ENCODE measurements at places on chromosomes 11 and 22.

- no peak for DNase-seq
Observed at GRCh38 chr11:27158456-27159334, 118.1 kb downstream of the BBOX1 start.

GRCh38 chr11:121372671-121373429 is 79.3 kb upstream of the SORL1 start:
- no peak for DNase-seq

DNA sequence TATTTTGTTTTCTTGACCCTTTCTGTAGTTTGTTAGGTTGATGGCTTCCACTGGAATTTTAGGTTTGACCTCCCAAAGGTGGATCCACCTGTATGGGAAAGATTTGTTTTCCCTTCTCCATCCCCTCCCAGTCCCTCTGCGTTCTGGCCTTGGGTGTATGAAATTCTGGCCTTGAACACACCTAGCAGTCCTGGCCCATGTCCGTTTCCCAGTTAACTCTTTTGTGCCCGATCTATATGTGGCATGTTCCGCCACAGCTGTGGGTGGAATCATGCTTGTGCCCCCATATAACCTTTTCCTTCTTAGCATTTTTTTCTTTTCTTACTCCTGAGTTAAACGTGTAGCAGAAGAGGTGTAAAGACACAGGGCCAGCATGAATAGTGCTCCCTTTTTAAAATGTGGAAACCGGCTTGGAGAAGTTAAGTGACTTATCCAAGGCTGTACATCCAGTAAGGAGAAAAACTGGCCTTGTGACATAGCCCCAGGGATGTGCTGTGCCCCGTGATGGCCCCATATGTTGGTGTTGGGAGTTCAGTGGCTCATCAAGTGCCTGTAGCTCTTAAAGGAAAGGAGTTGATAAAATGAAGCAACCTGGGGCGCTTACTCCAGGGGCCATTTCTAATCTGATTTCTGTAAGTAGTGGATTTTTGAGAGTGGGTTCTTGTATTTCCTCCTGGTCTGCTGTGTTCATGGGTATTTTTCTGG is 39.3 kb downstream of the ZNRF3 start:
- no peak for DNase-seq

- DNase-seq, result no peak
Observed at GRCh38 chr22:32775957-32776356, 25.5 kb upstream of the TIMP3 start.

GRCh38 chr11:19116276-19116970 is 545 bp upstream of the ZDHHC13 start:
- no peak for DNase-seq

DNA sequence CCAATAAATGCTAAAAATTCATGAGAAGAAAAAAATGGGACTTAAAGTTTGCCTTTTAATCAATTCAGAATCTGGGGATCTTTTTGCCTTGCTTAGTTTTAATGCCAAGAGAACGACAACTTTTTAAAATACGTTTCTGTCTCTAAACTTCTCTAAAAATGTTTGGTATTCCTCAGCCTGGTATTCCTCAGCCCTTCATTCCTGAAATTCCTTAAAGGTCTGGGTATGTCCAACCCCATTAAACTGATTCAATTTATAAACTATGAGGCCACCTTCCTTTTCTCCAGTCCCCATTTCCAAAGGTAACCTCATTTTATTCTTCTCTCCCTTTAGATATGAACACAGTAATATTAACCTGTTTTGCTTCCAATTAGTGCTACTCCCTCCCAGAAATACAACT is 16.6 kb downstream of the POLA2 start:
- DNase-seq, result no peak

- DNase-seq, result no peak
Observed at GRCh38 chr11:115760461-115761320, 256.5 kb upstream of the CADM1 start.

GRCh38 chr11:88357323-88358039 is 19.9 kb upstream of the CTSC start:
- no peak for DNase-seq

- no peak for DNase-seq
Observed at GRCh38 chr22:24416611-24417010, 10.8 kb upstream of the ADORA2A start.

GRCh38 chr11:57804466-57804865 is 42.9 kb downstream of the CTNND1 start:
- no peak for DNase-seq

DNA sequence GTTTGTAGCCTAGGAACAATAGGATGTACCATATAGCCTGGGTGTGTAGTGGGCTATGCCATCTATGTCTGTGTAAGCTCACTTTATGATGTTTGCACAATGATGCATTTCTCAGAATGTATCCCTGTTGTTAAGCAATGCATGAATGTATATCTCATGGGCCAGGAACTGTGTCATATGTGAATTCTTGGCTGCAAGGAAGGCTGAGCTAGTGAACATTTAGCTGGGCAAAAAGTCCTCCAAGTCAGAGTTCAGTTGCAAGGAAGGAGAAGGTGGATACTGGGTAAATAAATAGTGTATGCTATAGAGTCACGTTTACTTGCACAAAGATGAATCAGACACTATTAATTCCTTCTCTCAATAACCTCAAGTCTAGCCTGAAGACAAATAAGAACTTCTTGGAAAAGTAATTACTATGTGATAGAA is 136.1 kb downstream of the EHF start:
- DNase-seq, result no peak

- DNase-seq, result no peak
Observed at GRCh38 chr11:115501502-115501892, 2.7 kb downstream of the CADM1 start.

DNA sequence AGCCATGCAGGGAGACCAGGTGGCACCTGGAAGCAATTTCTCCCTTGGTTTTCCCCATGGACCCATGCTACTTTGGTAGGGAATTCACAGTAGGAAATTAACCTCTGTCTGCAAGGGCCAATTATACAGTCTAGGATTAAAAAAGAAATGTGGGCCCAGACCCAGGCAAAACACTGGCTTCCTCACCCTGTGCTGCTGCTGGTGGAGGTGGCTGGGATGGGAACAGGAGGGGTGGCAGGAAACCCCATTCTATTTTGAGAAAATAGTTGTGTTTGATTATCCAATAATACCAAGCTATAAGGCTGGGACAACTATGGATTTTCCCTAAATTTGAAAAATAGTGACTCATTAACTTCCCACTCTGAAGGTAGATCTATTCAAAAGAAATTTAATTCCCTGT is 417.0 kb upstream of the NARS2 start:
- DNase-seq, result no peak

- no peak for DNase-seq
Observed at GRCh38 chr22:28882545-28882877, 861 bp upstream of the ZNRF3 start.

DNA sequence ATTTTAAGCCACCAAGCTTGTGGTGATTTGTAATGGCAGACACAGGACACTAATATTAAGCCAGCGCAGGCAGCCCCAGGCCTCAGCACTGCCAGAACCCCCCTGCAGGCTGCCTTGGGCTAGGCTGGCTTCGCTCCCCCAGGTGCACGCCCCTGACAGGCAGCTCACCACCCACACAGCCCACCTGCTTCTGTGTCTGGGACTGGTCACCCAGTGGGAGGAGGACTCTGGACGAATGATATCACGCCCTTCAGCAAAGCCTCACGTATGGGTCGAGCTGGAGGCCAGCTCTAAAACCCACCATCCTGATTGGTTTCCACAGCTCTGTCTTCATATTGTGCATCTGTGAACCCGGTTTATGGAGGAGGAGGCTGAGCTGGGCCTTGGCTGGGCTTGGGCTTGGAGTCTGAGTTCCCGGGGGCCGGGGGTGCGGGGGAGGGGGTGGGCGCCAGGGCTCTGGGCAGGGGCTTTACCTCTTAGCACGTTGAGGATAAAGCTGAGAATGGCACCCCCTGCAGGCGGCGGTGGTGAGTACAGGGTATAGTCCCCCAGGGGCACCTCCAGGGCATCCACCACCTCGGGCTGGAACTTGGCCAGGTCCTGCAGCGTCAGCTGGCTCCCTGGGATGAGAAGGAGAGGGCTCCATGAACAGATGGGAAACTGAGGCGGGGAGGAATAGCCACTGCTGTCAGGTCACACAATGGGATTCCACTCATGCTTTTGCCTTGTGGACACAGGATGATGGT is 13.8 kb downstream of the GGT5 start:
- peak; percentile 50 for DNase-seq

GRCh38 chr22:40436505-40437431 is 66.4 kb downstream of the SGSM3 start:
- no peak for DNase-seq

DNA sequence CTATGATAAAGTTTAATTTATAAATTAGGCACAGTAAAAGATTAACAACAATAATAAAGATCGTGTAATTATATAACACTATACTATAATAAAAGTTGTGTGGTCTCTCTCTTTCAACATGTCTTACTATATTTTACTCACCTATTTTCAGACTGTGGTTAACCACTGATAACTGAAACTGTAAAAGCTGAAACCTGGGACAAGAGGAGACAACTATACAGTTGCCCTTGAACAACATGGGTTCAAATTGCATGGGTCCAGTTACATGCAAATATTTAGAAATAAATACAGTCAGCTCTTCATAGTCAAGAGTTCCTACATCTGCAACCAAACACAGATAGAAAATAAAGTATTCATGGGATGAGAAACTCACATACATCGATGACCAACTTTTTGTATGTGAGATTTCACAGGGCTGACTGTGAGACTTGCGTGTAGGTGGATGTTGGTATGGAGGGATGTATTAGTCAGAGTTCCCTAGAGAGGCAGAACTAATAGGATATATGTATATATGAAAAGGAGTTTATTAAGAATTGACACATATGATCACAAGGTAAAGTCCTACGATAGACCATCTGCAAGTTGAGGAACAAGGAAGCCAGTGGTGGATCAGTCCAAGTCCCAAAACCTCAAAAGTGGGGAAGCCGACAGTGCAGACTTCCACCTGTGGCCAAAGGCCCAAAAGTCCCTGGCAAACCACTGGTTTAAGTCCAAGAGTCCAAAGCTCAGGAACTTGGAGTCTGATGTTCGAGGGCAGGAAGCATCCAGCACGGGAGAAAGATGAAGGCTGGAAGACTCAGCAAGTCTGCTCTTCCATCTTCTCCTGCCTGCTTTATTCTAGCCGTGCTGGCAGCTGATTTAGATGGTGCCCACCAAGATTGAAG is 359.5 kb downstream of the INSC start:
- DNase-seq, result no peak

- DNase-seq, result peak; percentile 18
Observed at GRCh38 chr11:12110714-12111548, 541 bp downstream of the MICAL2 start.

GRCh38 chr22:24376002-24376401 is 51.4 kb upstream of the ADORA2A start:
- DNase-seq, result no peak

GRCh38 chr11:133497477-133498140 is 34.7 kb downstream of the OPCML start:
- DNase-seq, result no peak

- no peak for DNase-seq
Observed at GRCh38 chr22:44894321-44894720, 115.5 kb downstream of the PHF21B start.

DNA sequence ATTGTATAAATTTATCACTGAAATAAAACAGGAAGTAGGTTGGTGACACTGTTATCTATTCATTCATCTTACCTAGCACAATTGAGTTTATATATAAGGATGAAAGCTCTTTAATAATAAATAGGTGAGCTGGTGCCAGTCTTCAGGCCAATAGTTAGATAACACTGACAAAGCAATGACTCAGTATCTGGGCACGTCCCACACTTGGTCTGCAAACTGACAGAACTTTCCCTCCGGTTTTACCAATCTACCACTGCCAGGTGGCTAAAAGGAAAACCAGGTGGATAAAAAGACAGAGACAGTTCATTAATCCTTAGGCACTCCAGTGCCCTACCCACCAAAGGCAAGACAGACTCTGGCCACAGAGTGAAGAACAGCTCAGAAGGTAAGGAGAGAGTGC is 17.6 kb downstream of the DDB1 start:
- DNase-seq, result no peak

- no peak for DNase-seq
Observed at GRCh38 chr11:101241160-101241795, 111.7 kb upstream of the PGR start.

GRCh38 chr11:47961383-47961782 is 19.0 kb upstream of the PTPRJ start:
- no peak for DNase-seq

GRCh38 chr11:46264030-46264429 is 13.4 kb upstream of the CREB3L1 start:
- DNase-seq, result no peak

GRCh38 chr11:126604461-126604860 is 249.0 kb downstream of the ST3GAL4 start:
- DNase-seq, result no peak

GRCh38 chr11:35933320-35933871 is 10.5 kb upstream of the LDLRAD3 start:
- no peak for DNase-seq

GRCh38 chr11:128732471-128733277 is 38.8 kb downstream of the FLI1 start:
- DNase-seq, result no peak

GRCh38 chr11:1410366-1411291 is 20.9 kb downstream of the BRSK2 start:
- DNase-seq, result no peak

DNA sequence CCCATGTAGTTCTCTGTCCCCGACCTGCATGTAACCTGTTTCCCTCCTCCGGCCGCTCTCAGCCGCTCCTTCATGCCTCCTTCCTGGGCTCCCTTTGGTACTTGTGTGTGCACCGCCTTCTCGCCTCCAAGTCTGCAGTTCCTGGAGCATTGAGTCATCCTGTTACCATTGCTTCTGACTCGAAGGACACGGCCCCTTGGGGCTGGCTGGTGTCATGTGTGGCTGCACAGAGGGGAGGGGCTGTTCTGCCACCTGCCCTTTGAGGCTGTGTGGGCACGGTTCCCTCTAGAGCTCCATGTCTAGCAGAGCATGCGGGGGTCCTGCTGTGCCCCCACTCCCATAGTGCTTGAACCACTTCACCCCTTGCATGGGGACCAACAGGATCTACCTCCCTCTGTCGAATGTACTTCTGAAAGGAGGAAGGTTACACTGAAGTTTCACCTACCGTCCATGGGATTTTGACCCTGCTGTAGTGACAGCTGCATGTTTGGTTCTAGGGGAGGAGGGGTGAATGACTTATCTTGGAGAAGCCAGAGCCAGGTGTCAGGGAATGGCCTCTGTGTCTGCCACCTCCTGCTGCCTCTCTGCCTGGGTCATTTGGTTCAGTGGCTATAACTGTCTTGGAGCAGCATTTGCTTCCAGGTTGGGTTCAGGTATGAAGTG is 39.6 kb downstream of the BCR start:
- DNase-seq, result peak; percentile 39

DNA sequence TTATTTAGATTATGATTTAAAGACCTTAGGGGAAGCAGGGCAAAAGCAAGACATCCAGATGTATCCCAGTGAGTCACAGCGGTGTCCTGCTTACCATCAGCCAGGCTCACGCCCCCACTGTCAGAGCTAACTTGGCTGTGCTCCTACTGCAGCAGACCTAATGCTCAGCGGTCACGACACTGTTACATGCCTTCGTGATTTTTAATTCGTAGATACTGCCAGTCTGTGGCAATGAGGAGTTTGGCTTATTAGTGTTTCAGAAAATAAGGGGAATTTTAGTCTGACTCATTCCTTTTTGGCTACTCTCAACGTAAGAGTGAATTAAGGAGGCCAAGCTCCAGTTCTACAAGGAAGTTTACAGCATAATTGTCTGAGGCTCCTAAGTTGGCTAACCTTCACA is 22.7 kb downstream of the EFCAB6 start:
- no peak for DNase-seq
